Stimulated activated CD4-positive, alpha-beta T cell treated with anti-CD3 and anti-CD28 coated beads, Interleukin-12 subunit alpha, Interleukin-12 subunit beta, amount 100 ng/mL, for 24 hours (primary cell): ENCODE measurements at places on chromosomes 1 and 21.

- DNase-seq, result no peak
Observed at GRCh38 chr21:38949070-38949380, 143.3 kb downstream of the ETS2 start.

GRCh38 chr1:76595024-76595423 lies 272.3 kb upstream of the ST6GALNAC5 start:
- no peak for DNase-seq

GRCh38 chr1:159181328-159182024 lies 10.1 kb downstream of the CADM3 start:
- DNase-seq, result no peak

- no peak for DNase-seq
Observed at GRCh38 chr1:11823366-11824137, 17.6 kb downstream of the CLCN6 start.
